ENCODE measurements at places on chromosomes 5 and 9. TPM values are rescaled to one million over a fixed set of nuclear protein-coding genes. Genes with fewer than 3 reads are reported as not detected.

AQP7 gene
- not detected for total RNA-seq

TTC39B gene
- 11.1 TPM for total RNA-seq

SPATA31A3 gene
- total RNA-seq, result not detected

DMXL1 gene
- total RNA-seq, result 107 TPM

LOX gene
- total RNA-seq, result 4.6 TPM

DMRTA1 gene
- total RNA-seq, result 0.92 TPM

SLC34A3 gene
- total RNA-seq, result not detected

EQTN gene
- total RNA-seq, result 1.4 TPM

OLFM1 gene
- 347 TPM for total RNA-seq

CMYA5 gene
- 1.8 TPM for total RNA-seq

NDUFS4 gene
- 131 TPM for total RNA-seq

IFNA21 gene
- not detected for total RNA-seq

PLPP7 gene
- total RNA-seq, result 9.2 TPM

PDE6A gene
- total RNA-seq, result not detected

GABBR2 gene
- 128 TPM for total RNA-seq

ELAVL2 gene
- 351 TPM for total RNA-seq

ACTBL2 gene
- total RNA-seq, result not detected

CATSPER3 gene
- total RNA-seq, result 0.23 TPM

TTC16 gene
- 0.23 TPM for total RNA-seq

CDC25C gene
- total RNA-seq, result 2.1 TPM

ADAMTS16 gene
- 3.5 TPM for total RNA-seq

IFNB1 gene
- total RNA-seq, result not detected

ARHGEF37 gene
- 3.0 TPM for total RNA-seq

Measured in diencephalon (tissue), 1 donor.